D341Med (cell line): ENCODE measurements at places on chromosomes 4 and X.
A peak's percentile ranks its signal among the peaks of the same experiment; 100 is the strongest.

DNA sequence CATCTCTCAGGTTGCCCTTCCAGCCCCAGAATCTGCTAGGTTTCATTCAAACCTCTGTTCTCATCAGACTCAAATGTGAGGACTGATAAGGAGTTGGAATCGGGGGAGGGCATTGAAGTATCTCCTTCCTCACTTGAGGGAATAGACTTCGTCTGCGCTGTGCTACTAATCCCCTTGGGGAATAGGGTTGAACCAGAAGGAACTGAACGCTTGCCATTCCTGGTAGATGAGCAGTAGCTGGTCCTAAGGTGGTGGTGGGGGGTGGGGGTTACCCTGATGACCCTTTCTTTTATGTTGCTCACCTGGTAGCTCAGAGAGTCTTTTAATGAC lies 692 bp upstream of the SLC9A7 start:
- no peak for DNase-seq

DNA sequence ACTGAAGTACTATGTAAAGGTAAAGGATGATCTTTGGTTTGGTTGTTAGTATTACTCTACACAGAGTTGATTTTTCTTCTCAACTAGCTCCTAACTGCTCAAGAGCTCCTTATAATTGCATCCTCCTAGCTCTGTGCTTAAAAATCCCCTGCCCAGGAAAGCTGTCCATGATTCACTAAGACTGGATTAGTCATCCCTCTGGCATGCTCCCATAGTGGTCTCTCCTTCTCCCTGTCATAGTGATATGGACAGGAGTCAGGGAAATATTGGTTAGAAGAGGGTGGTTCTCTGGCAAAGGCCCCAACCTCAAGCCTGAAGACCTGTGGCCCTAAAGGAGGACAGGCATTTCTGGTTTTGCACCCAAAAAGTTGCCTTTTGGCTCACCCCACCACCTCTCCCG lies 242.3 kb upstream of the KCNIP4 start:
- no peak for DNase-seq

GRCh38 chr4:2621419-2621818 lies 85.0 kb downstream of the FAM193A start:
- DNase-seq: no peak

GRCh38 chrX:24024819-24025740 lies 1.9 kb downstream of the KLHL15 start:
- peak; percentile 93 for DNase-seq

- DNase-seq: no peak
Measured at GRCh38 chrX:53005327-53005726, 43.3 kb upstream of the GPR173 start.

DNA sequence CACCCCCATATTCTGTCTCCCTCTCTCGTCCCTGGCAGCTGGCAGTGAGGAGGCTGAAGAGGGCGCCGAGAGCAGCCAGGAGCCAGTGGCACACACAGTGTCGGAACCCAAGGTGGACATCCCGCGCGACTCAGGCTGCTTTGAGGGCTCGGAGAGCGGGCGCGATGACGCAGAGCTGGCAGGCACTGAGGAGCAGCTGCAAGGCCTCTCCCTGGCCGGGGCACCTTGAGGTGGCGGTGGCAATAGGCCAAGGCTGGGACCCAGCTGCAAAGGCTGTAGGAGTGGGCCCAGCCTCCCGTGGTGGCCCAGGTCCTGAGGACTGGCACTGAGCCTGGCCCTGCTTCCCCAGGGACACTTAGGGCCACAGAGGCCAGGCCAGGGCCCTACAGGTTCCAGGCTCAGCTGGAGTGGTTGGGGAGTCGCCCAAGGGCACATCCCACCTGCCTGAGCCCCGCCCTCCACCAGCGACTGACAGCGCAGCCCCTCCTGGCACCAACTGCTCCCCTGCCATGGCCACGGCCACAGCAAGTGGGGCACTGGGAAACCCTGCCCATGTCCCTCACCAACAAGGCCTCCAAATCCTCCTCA lies 13.9 kb downstream of the SASH3 start:
- no peak for DNase-seq

DNA sequence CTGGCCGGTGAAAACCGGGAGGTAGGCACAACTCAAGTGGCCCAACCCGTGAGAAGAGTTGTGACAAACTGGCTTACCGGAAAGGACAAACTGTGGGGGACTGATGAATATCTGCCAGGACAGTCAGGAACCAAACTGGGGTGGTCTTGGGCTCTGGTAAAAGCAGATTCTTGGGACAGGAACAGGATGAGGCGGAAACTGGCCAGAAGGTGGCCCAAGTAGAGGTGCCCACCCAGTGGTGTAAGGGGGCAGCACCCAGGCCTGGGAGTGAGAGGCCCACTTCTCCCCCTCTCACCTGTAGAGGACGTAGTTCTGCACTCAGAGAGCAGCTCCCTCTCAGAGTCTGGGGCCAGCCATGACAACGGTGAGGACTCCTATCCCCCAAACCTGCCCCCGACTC lies 5.9 kb downstream of the CCDC120 start:
- no peak for DNase-seq

DNA sequence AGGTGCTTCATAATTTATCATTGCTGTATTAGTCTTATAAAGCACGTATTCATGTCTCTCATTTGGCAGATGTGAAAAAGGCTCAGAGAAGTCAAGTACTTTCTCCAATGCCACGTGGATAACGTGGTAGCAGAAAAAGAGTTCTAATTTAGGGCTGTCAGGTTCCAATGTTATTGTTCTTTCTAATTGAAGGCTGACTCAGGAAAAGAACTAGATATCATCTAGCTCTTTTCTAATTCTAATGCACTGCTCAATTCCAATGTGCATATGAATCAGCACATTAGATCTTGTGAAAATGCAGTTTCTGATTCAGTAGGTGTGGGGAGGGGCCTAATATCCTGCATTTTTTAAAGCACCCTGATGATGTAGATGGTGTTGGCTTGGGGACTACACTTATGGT lies 22.8 kb downstream of the AGA start:
- DNase-seq: no peak

DNA sequence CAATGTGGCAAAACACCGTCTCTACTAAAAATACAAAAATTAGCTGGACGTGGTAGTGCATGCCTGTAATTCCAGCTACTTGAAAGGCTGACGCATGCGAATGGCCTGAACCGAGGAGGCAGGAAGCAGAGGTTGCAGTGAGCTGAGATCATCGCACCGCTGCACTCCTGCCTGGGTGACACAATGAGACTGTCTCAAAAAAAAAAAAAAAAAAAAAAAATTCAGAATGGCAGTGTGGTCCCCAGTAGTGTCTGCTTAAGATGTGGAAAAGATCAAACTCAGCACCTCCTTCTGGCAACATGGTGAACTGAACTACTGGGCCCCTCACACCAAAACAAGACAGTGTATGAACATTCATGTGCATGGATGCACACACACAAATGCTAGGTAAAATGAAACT lies 32.2 kb downstream of the SMS start:
- no peak for DNase-seq

DNA sequence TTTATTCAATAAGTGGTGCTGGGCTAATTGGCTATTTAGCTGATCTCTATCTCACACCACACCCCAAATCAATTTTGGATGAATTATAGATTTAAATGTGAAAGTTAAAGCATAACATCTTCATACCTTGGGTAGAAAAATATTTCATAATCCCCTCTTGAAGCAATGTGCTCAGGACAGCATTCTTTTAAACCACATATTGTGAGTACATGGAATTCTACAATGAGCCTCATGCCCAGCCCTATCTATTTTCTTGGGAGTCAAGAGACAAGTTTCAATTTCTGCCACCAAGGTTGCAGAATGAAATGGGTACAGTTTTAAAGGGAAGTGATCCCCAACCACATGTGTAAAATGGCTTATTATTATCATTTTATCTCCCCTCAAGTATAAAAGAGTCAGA lies 30.6 kb upstream of the GPRIN3 start:
- DNase-seq: no peak

DNA sequence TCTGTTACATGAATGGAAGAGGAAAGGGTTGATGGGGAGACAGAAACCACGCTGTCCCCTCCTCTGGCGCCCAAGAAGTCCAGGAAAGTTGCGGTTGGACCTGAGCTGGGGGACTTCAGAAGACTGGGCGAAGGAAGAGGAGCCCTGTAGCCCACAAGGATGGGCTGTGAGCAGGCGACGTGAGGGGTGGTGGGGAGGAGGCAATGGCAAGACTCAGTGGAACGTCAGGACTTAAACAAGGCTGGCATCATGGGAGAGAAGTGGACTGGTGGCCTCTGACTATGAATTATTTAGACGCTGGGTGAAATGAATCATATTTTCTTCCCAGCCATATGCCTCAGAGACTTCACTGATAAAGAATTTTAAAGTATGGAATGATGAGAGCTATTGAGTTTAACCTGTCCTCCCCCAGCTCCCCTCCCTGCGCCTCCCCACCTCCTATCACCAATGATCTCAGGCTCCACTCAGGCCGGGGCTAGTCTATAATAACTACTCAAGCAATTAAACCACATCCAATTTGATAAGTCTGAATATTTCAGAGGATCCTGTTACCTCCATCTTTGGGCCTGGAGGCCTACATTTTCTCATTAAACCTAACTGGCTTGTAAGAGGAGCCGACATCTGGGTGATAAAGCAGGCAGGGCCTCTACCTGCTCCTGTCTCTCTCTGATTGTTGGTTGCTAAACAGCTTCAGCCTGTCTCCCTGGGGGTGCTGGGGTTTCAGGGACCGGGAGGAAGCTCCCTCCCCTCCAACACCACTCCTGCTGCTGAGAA lies 63.6 kb downstream of the SMIM20 start:
- DNase-seq: no peak

DNA sequence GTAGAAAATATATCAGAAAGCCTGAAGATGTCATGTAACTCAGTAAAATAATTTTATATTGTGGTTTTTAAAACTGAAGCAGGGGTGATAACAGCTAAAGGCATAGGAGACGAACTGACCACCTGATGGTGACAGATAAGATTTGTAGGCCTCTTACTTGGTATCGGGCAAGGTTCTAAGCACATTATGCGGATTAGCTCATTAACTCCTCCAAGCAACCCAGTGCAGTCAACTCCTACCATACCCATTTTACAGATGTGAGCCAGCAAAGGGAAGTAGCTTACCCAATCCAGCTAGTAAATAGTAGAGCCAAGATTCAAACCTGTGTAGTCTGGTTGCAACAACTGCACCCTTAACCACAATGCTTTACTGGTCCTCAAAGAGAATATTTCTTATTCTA lies 62.1 kb downstream of the CC2D2A start:
- DNase-seq: no peak

GRCh38 chr4:93169966-93170365 lies 658.6 kb upstream of the ATOH1 start:
- no peak for DNase-seq

DNA sequence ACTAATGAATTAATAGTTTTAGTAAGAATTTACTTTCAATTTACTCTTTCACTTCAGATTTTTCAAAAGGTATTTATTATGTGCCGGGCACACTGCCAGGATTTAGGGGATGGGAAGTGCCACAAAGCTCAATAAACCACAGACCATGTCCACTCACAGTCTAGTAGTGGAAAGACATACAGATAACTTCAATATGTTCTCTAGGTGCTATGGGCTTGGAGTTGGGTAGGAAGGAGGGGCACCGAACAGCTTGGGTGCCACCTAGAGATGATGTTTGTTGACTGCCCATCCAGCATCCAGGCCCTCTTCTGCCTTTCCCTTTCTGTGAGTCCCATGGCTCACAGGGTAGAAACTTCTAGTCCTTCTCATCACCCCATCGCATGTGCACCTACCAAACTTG lies 17.8 kb downstream of the MFAP3L start:
- peak; percentile 54 for DNase-seq

GRCh38 chrX:55778322-55778721 lies 60.8 kb downstream of the RRAGB start:
- no peak for DNase-seq

DNA sequence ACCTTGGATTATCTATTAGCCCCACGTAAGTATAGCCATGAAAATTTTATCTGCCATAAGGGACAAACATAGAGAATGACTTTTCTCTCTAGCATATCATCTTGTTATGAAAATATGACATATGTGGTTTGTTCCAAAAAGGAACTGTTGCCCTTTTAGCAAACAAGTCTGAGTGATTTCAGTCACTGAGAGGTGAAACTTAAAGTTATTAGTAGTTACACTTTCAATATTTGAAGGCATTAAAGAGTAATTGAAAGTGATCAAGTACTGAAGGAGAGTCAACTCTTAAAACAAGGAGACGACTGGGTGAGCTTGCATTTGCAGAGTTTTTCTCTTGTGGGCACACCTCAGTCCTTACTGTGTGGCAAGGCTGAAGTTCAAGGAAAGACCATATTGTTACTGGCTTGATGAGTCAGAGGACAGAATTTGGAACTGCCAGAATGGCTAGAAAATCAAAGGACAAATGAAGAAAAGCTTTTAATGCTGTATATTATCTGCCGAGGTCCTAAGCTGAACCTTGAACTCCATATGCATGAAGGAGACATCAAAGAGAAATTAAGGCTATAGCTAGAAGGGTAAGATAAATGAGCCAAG lies 205.1 kb upstream of the EMCN start:
- no peak for DNase-seq

GRCh38 chr4:55157559-55158277 lies 32.3 kb upstream of the KDR start:
- DNase-seq: no peak

DNA sequence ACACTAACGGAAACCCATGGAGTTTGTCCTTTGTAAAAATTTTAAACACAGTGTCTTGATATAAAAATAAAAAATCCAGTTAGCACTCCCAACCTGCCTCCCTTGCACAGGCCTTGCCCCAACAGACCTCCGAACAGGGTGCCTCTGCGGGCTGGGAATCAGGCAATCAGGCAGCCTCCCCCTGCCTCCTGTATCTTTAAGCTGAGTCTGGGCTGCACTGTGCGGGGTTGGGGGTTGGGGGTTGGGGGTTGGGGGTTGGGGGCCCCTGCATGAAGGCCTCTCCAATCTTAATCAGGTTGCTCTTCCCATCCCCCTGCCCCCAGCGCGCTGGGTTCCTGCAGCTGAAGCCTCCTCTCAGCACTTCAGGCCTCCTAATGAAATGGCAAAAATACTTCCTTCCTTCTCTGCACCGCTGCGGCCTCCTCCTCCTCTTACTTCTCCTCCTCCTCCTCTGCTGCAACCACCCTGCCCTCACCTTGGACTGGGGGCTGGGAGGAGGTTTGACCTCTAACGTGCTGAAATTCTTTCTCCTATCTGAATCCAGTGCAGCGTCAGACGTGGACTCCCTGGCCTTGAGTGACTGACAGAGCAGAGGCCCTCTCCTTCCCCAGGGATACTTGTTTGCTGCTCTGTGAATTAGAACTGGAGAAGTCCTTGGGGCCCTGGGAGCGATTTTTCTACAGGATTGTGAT lies 26.6 kb downstream of the NLGN3 start:
- DNase-seq: peak; percentile 6

DNA sequence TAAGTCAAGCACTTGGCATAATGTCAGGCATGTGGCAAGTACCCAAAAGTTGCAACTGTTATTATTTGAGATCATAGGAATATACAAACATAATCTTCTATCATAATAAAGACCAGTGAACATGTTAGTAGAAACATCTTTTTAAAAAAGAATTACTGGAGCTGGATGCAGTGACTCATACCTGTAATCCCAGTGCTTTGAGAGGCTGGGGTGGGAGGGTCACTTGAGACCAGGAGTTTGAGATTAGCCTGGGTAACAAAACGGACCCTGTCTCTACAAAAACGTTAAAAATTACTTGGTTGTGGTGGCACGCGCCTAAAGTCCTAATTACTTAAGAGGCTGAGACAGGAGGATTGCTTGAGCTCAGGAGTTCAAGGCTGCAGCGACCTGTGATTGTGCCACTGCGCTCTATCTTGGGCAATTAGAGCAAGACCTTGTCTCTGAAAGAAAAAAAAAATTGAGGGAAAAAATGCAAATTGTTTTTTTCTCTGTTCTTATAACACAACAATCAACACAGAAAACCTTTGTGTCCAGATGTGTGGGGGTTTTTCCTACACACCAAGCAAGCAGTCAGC lies 284.3 kb downstream of the ARHGAP10 start:
- DNase-seq: no peak
